ENCODE measurements at places on chromosomes 2 and 18.
A peak's percentile ranks its signal among the peaks of the same experiment; 100 is the strongest.

- H3K4me3 ChIP-seq, result no peak overlapping the region
- H3K4me1 ChIP-seq, result no peaks in the 10 kb centered on the region
Observed at GRCh38 chr2:232878855-232879617, 9.0 kb downstream of the SNORC start.

- H3K27ac ChIP-seq, result no peak overlapping the region
- peaks cover 5% of the 10 kb centered on the region for H3K4me1 ChIP-seq
- no peak overlapping the region for H3K4me3 ChIP-seq
- peaks cover 7% of the 10 kb centered on the region for H3K36me3 ChIP-seq
- H3K27me3 ChIP-seq, result no peaks in the 10 kb centered on the region
- DNase-seq, result no peak
Observed at GRCh38 chr18:76970770-76971559, 148.6 kb downstream of the ZNF236 start.

DNA sequence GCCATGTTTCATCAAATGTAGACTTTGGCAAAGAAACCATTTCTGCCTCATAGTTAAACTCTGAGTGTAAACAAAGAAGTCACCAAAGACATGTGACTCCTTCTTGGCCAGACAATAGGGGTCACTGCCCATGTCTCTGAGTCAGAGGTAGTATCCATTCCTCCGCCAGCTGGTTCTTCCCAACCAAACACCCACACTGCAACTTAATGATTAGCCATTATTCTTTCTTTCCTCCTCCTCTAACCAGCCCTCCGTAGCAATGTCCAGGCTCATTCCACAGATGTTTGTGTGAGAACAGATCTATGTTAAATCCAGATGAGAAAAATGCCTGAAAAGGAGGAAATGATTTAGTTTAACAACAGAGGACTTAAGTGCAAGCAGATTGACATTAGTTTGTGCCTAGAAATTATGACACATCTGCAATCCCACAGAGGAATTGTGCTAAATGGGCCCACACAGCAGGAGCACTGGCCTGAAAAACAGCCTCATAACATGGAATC, 127.9 kb upstream of the SH3BP4 start:
- no peak overlapping the region for H3K4me3 ChIP-seq
- no peaks in the 10 kb centered on the region for H3K36me3 ChIP-seq
- H3K27ac ChIP-seq, result no peak overlapping the region
- no peak for DNase-seq
- H3K27me3 ChIP-seq, result no peaks in the 10 kb centered on the region
- peaks cover 4% of the 10 kb centered on the region for H3K4me1 ChIP-seq

GRCh38 chr2:169107645-169108044, 38.3 kb downstream of the DHRS9 start:
- H3K4me1 ChIP-seq, result peaks cover 5% of the 10 kb centered on the region
- peaks cover 29% of the 10 kb centered on the region for H3K27me3 ChIP-seq
- H3K36me3 ChIP-seq, result no peaks in the 10 kb centered on the region
- no peak for DNase-seq
- no peak overlapping the region for H3K4me3 ChIP-seq
- H3K27ac ChIP-seq, result no peak overlapping the region

GRCh38 chr18:39555496-39555895, 1989.9 kb upstream of the CELF4 start:
- DNase-seq, result no peak
- no peaks in the 10 kb centered on the region for H3K36me3 ChIP-seq
- no peak overlapping the region for H3K4me3 ChIP-seq
- no peaks in the 10 kb centered on the region for H3K27me3 ChIP-seq

DNA sequence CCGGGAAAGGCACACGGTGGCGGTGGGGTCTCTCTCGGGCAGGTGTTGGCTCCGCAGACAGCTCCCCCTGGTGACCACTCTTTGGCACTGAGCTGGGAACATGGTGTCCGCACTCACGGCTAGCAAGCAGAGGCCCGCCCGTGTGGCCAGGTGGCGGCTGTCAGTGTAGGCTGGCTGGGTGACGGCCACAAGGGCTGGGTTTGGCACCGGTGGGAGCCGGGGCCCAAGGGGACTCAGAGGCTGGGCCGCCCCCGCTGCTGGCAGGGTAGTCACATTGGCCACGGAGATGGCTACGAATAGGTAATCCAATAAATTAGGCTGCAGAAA, 1071.7 kb downstream of the RPIA start:
- no peaks in the 10 kb centered on the region for H3K4me1 ChIP-seq
- peaks cover 19% of the 10 kb centered on the region for H3K36me3 ChIP-seq
- H3K27me3 ChIP-seq, result no peaks in the 10 kb centered on the region

DNA sequence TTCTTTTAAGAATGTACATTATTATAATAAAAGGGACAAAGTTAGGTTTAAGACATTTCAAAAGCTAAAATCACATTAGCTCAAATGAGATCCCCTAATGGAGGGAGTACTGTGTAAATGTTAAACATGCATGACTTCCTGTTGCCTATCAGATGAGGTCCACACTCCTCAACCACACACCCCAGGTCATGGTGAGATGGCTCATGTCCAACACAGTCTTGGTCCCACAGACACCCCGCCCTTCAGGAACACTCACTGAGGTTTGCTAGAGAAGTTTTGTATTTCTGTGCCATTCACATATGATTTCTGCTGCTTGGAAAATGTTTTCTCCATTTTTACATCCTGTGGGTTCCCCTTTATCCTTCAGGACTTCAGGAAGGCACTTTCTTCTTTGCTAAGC, 491.0 kb downstream of the SOX11 start:
- H3K27me3 ChIP-seq, result peaks cover 3% of the 10 kb centered on the region
- H3K4me1 ChIP-seq, result peaks cover 56% of the 10 kb centered on the region
- no peaks in the 10 kb centered on the region for H3K36me3 ChIP-seq
- DNase-seq, result no peak
- H3K27ac ChIP-seq, result peak overlapping the region; percentile 70

DNA sequence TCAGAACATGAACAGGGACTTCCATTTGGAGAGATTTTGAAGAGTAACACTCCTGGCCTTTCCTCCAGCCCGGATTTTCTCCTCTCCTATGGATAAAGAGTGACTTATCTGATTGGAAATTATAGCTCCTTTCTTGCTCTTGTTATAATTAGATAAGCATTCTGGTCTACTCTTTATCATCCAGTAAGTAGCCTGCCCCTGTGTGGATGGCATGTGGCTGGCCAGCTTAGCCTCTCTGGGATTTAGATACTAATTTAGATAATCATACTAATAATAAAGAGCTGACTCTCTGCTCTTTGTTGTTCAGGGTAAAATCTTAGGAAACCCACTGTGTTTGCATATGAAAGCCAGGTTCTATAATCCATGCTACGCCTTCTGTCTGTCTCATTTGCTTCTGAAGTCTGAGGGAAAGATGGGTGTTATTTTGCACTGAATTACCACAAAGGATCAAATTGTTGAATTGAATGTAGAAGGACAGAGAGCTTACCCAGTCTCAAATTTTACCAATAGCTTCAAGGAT, 438.8 kb downstream of the SPAG16 start:
- peaks cover 2% of the 10 kb centered on the region for H3K36me3 ChIP-seq
- no peaks in the 10 kb centered on the region for H3K4me1 ChIP-seq
- H3K4me3 ChIP-seq, result no peak overlapping the region
- no peak overlapping the region for H3K27ac ChIP-seq
- H3K27me3 ChIP-seq, result no peaks in the 10 kb centered on the region
- DNase-seq, result no peak

GRCh38 chr2:105381101-105381668, 17.7 kb downstream of the FHL2 start:
- no peak for DNase-seq
- no peak overlapping the region for H3K4me3 ChIP-seq
- no peak overlapping the region for H3K27ac ChIP-seq
- H3K36me3 ChIP-seq, result no peaks in the 10 kb centered on the region
- H3K4me1 ChIP-seq, result no peaks in the 10 kb centered on the region

DNA sequence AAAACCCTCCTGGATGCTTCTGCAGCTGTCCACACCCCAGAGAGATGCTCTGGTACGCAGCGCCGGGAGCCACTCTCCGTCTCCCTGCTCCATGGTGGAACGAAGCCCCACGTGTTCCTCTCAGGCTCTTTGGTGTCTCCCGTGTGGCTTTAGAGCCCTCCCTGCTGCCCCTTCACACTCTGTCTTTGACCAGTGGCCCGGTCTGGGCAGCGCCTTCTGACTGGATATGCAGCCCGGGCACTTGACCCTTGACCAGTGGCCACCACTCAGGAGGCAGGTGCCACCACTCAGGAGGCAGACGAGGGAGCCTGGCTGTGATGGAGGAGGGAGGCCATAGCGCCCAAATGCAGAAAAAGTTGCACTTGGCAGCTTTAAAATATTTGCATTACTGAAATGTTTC, 214.5 kb upstream of the SALL3 start:
- H3K4me3 ChIP-seq, result no peak overlapping the region
- H3K27me3 ChIP-seq, result peaks cover 38% of the 10 kb centered on the region
- H3K36me3 ChIP-seq, result no peaks in the 10 kb centered on the region
- no peak overlapping the region for H3K27ac ChIP-seq

DNA sequence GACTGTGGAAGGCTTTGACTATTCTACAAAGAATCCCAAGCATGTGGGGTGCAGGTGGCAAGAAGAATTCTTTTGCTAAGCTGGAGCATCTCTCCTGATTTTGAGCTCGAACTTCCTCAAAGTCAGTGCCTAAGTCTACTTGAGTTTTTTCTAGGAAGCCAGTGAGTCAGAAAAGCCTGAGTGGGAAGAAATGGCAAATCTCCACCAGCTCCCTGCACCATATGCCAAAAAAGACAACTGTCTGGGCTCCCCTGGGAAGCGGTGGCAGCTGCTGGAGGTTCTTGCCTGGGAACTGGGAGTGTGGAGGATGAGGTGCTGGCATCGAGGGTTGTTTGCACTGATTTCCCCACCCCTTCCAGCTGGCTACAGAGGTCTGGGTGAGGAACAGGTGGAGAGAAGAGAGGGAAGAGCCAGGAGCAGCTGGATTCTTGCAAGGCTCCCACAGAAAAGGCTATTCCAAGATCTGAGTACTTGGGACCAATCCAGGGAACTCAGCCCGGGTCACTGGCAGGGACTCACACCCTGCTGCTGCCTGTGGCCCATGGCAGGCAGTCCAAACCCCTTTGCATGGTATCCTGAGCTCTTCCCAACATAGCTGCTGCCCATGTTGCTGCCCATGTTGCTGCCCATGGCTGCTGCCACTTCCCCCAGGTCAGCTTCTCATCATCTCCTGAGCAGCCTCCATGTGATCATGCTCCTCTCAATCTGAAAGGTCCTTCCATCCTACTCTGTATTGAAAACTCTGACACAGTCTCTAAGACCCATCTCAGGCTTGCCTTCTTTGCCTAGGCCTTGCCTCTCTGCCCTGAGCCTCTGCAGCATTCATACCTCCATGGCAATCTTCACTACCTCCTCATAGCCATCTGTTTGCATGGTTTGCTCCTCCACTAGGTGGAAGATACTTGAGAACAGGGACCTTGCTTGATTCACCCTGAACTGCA, 128.3 kb upstream of the SPATS2L start:
- no peak for DNase-seq
- H3K4me1 ChIP-seq, result peaks cover 5% of the 10 kb centered on the region
- H3K27ac ChIP-seq, result no peak overlapping the region
- H3K36me3 ChIP-seq, result no peaks in the 10 kb centered on the region

GRCh38 chr2:2698182-2699120, 367.4 kb upstream of the MYT1L start:
- peaks cover 34% of the 10 kb centered on the region for H3K27me3 ChIP-seq
- no peak for DNase-seq
- H3K27ac ChIP-seq, result no peak overlapping the region
- H3K4me1 ChIP-seq, result peaks cover 2% of the 10 kb centered on the region
- H3K4me3 ChIP-seq, result no peak overlapping the region

DNA sequence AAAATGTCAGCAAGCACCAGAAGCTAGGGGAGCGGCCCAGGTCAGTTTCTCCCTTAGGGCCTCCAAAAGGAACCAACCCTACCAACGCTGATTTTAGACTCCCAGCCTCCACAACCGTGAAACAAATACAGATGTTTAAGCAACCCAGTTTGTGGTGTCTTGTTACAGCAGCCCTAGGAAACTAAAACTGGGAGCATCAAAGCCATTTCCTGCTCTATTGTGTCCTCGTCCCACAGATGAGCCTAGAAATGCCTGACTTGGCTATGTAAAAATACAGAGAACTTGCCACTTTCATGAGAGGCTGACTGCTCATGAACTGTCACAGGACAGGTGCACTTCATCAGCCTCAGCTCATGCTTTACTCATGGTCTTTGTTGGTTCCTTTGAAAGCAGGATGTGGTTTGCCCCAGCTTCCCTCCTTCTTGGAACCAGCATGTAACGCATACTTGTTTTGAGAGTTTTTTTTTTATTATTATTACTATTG, 97.6 kb upstream of the SLC39A10 start:
- H3K36me3 ChIP-seq, result no peaks in the 10 kb centered on the region
- no peak for DNase-seq
- no peak overlapping the region for H3K27ac ChIP-seq
- no peaks in the 10 kb centered on the region for H3K4me1 ChIP-seq
- peaks cover 3% of the 10 kb centered on the region for H3K27me3 ChIP-seq

- no peak overlapping the region for H3K4me3 ChIP-seq
- H3K4me1 ChIP-seq, result peaks cover 9% of the 10 kb centered on the region
- peak overlapping the region; percentile 7 for H3K27ac ChIP-seq
- H3K27me3 ChIP-seq, result peaks cover 10% of the 10 kb centered on the region
- no peaks in the 10 kb centered on the region for H3K36me3 ChIP-seq
Observed at GRCh38 chr2:650343-651310, 26.6 kb downstream of the TMEM18 start.

- no peaks in the 10 kb centered on the region for H3K4me1 ChIP-seq
- H3K27me3 ChIP-seq, result peaks cover 2% of the 10 kb centered on the region
- H3K36me3 ChIP-seq, result no peaks in the 10 kb centered on the region
Observed at GRCh38 chr2:29336341-29337241, 221.4 kb downstream of the CLIP4 start.

GRCh38 chr2:222761888-222762287, 90.4 kb downstream of the MOGAT1 start:
- no peaks in the 10 kb centered on the region for H3K27me3 ChIP-seq
- H3K4me1 ChIP-seq, result no peaks in the 10 kb centered on the region
- H3K36me3 ChIP-seq, result no peaks in the 10 kb centered on the region

GRCh38 chr2:234373060-234373459, 123.8 kb downstream of the ARL4C start:
- H3K4me3 ChIP-seq, result no peak overlapping the region
- no peaks in the 10 kb centered on the region for H3K27me3 ChIP-seq
- no peak for DNase-seq
- H3K4me1 ChIP-seq, result peaks cover 28% of the 10 kb centered on the region

DNA sequence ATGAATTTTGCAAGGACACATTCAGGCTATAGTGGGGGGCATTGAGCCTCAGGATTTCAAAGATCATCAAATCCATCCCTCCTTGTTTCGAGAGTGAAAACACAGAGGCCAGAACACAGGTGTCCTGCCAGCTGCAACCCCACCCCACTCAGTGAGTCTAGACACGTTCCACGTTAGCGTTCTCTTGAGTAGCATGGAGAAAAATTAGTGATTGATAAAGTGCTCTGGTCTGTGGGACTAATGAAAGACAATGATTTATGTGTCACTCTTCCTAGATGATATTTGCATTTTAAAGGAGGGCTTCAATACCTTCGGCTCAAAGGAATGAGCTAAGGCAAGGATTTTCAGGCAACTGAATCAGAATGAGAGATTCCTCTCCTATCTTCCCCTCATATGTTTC, 43.8 kb downstream of the SLC4A3 start:
- no peaks in the 10 kb centered on the region for H3K36me3 ChIP-seq
- H3K4me3 ChIP-seq, result no peak overlapping the region
- no peak for DNase-seq
- peaks cover 24% of the 10 kb centered on the region for H3K27me3 ChIP-seq

- H3K27me3 ChIP-seq, result peaks cover 31% of the 10 kb centered on the region
- no peak for DNase-seq
- no peak overlapping the region for H3K27ac ChIP-seq
Observed at GRCh38 chr2:106531676-106532214, 44.6 kb downstream of the CD8B2 start.

- H3K27me3 ChIP-seq, result no peaks in the 10 kb centered on the region
- H3K4me3 ChIP-seq, result no peak overlapping the region
- peaks cover 12% of the 10 kb centered on the region for H3K4me1 ChIP-seq
- DNase-seq, result no peak
- H3K27ac ChIP-seq, result no peak overlapping the region
Observed at GRCh38 chr2:169294001-169294675, 68.2 kb downstream of the LRP2 start.
